ENCODE measurements at places on chromosomes 2 and 18.

DNA sequence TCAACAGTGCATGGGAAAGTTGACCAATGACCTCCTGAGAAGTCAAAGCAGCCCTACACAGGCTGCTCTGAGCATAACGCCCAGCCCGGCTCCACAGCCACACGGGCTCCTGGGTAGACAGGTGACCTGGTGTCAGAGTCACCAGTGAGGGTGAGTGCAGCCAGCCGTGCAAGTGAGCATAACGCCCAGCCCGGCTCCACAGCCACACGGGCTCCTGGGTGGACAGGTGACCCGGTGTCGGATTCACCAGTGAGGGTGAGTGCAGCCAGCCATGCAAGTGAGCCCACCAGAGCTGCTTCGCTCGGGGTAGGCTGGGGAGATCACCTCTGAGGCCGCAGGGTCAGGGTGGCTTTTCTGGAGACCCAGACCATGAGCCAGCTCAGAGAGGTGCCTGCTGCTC lies 94.3 kb upstream of the TMEM18 start:
- no peak for DNase-seq

GRCh38 chr2:216234106-216234505 lies 125.0 kb downstream of the XRCC5 start:
- no peak for DNase-seq

DNA sequence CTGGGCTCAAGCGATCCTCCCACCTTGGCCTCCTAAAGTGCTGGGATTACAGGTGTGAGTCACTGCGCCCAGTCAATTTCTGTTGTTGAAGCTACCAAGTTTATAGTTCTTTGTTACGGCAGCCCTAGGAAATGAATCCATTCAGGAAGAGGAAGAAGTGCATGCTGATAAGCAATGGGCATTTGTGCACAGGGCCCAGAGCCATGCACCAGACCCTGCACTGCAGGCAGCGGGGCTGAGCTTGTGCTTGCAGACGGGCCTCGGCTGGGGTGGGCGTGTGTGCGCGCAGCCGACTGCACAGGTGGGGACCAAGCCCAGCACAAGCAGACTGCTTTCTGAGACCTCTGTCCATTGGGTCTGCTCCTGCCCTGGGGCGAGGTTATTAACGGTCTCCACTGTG lies 144.6 kb downstream of the CABLES1 start:
- no peak for DNase-seq

- no peak for DNase-seq
Observed at GRCh38 chr2:159051661-159052060, 83.2 kb downstream of the TANC1 start.

DNA sequence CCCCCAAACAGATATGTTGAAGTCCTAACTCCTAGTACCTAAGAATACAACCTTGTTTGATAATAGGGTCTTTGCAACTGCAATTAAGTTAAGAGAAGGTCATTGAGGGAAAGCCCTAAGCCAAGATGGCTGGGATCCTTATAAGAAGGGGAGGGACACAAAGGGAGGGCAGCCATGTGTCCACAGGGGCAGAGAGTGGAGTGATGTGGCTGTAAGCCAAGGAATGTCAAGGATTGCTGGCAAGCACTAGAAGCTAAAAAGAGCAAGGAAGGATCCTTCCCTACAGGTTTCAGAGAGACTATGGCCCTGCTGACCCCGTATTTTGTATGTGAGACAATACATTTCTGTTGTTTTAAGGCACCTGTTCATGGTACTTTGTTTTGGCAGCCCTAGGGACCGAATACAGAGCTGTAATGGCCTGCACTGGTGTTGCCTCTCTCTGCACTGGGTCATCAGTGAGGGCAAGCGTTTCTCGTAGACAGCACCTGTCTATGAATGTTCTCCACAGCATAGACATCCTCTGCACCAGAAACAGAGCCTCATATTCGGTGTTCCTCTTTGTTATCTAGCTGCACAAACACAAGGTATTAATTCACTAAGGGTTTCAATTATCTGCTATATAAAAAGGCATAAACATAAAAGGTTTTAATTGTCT lies 75.4 kb upstream of the AQP4 start:
- no peak for DNase-seq

DNA sequence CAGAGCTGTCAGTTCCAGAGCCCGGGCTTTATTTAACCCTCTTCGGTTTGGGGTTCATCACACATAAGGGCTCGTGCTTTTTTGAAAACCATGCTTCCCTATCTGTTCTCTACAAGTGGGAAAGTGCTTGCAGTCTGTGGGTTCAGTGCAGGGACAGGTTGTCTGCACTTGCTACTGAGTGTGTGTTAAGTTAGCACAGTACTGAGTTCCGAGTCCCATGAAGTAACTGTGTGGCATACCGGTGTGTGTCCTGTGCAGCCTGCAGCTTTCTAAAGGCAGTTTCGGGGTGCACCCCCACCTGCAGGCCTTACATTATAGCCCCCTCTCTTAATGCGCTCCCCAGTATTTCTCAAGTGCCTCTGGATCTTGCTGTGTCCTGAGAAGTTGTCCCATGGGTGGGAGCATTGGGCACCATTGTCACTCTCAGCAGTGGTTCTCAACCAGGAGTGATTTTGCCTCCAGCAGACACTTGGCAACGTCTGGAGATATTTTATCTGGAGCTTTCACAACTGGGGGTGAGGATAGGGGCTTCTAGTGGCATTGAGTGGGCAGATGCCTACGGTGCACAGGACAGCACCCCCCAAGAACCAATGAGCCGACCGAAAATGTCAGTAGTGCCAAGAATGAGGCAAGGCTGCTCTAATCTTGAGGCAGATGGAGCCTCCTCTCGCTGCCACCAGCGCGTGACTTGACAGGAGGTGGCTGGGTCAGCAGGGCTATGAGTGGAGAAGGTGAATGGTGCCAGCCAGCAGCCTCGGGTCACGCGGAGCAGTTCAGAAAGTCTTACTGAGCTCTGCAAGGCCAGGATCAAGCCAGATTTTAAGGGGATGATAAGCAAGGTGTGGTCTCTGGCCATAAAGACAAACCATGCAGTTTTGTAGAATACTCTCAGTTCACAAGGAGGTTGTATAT lies 152.2 kb downstream of the SMAD7 start:
- no peak for DNase-seq

DNA sequence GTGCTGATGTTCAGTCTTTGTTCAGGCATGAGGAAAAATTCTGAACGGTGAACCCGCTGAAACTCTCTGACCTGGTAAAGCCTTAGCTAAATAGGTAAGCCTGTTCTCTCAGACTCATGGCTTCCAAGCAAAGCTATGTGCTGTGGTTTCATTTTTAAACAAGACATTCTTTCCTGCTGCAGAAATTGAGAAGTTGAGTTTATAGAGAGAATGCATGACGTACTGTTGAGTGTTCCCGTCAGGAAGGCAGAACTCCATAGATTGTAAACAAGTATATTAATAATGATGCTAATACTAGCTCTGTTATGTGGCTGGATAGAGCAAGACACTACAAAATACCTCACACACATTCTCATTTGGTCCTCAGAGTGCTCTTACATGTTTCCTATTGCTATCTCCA lies 424.0 kb upstream of the CRIM1 start:
- no peak for DNase-seq
